Stimulated activated CD8-positive, alpha-beta memory T cell treated with anti-CD3 and anti-CD28 coated beads, Interleukin-4, amount 100 ng/mL, for 24 hours (primary cell): ENCODE measurements at places on chromosomes 12 and 14.

- no peak for DNase-seq
Measured at GRCh38 chr14:64970776-64971477, 1.2 kb downstream of the RAB15 start.

GRCh38 chr14:50961605-50962221 is 17.4 kb upstream of the PYGL start:
- no peak for DNase-seq

DNA sequence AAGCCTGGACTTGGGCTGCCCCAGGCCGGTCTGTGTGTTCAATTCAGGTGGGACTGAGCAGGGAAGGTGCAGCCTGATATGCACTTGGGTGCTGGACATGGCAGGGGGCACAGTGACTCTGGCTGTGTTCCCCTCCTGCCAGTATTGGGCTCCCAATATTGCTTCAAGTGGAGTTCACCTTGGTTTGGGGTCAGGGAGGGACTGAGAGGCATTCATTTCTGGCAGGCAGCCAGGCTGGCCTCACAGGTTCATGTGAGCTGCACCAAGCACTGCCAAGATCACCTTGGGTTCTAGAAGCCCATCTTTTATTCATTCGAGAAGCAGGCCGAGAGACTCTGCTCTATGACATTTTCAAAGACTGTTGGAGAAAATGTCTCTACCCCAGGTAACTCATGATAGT is 245.0 kb downstream of the CHST11 start:
- no peak for DNase-seq

- DNase-seq = no peak
Measured at GRCh38 chr12:131141514-131141913, 187.8 kb downstream of the ADGRD1 start.

DNA sequence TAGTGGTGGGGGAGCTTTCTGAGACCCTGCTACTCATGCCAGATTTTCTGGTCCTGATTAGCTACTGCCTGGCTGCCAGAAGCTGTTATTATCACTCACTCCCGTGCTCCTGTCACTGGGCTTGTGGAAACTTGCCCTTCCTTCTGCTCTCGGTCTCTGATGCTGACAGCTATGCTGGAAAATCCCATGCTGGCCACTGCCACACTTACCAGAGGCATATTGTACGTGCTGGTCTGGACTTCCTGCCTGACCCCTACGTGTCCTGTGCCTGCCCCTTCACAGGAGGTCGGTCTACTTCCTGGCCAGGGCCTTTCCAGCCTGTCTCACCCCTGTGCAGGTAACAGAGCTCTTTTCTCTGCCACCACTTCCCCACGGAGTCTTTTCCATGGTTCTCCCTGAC is 149.4 kb upstream of the PLEKHG7 start:
- no peak for DNase-seq

GRCh38 chr12:62933220-62933601 is 1.7 kb downstream of the PPM1H start:
- DNase-seq = no peak
